Omental fat pad (tissue), 4 donors: ENCODE measurements at places on chromosomes 12 and 14.

- no peak for DNase-seq
These were observed 23.8 kb downstream of the ZNF891 start for GRCh38 chr12:133106253-133106652.

DNA sequence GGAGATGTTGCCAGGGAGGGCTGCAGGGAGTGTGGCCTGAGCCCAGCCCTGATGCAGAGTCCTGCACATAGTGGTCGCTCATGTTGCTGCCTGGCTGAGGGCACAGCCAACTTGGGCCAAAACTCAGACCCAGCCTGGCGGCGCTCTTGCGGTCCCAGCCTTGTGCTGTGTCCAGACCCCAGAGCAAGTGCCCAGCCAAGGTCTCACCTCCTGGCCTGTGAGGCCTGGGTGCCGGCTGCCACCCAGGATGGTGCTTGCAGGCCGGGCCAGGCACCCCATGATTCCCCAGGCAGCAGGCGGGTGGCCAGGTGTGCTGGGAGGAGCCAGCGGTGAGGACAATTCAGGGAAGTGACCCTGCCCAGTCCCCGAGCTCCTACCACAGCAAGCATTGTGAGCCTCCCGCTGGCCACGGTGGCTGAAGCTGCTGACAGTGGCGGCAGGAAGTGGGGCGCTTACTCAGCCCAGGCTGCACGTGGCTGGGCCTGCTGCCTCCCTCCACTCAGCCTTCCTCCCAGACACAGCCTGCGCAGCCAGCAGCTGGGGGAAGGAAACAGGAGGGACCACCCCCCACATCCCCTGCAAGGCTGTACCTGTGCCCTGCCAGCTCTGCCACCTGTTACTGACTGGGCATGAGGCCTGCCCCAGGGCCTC lies 17.7 kb upstream of the PGF start:
- DNase-seq: no peak

GRCh38 chr12:108826807-108827721 lies 30.3 kb downstream of the SSH1 start:
- DNase-seq: no peak

DNA sequence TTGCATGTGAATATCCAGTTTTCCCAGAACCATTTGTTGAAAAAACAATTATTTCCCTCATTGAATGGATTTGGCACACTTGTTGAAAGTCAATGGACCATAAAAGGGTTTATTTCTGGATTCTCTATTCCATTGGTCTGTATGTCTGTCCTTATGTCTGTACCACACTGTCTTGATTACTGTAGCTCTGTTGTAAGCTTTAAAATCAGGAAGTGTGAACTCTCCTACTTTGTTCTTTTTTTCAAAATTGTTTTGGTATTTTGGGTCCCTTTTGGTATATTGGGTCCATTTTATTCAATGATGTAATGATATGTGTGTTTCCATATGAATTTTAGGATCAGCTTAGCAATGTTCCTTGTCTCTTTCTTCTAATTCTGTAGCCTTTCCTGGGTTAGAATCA lies 64.8 kb downstream of the PPP2R5C start:
- no peak for DNase-seq

DNA sequence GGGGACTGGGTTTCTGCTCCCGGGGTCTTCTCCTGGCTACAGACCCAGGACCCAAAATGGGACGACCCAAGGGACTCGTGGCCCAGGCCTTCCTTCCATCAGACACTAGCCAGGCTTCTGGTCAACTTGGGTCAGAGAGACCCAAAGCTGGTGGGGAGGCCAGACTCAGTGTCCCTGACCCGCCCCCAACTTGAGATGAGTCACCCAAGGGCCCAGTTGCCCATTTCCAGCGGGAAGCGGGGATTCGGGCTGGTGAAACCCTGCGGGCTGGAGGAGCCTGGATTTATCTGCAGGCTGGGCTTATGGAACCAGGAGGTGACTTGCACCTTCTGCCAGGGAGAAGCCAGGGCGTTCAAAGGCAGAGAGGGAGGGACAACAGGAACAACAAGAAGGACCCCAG lies 81.5 kb downstream of the RFLNA start:
- no peak for DNase-seq

GRCh38 chr14:54189748-54190354 lies 207.0 kb upstream of the CDKN3 start:
- no peak for DNase-seq

GRCh38 chr12:104042580-104042979 lies 7.4 kb downstream of the GLT8D2 start:
- DNase-seq: no peak

GRCh38 chr12:122062832-122063693 lies 15.5 kb upstream of the MLXIP start:
- DNase-seq: no peak

DNA sequence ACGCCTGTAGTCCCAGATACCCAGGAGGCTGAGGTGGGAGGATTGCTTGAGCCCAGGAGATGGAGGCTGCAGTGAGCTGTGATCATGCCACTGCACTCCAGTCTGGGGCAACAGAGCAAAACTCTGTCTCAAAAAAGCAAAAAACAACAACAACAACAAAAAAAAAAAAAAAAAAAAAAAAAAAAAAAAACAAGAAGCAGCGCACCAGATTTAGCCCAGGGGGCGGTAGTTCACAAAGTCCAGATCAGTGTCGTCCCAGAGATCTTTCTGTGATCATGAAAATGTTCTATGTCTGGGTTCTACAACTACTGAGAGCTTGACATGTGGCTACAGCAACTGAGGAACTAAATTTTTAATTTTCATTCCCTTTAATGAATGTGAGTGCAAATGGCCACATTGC lies 27.4 kb downstream of the OAS2 start:
- DNase-seq: no peak

- DNase-seq: no peak
These were observed 134.7 kb upstream of the DCN start for GRCh38 chr12:91317306-91317705.

DNA sequence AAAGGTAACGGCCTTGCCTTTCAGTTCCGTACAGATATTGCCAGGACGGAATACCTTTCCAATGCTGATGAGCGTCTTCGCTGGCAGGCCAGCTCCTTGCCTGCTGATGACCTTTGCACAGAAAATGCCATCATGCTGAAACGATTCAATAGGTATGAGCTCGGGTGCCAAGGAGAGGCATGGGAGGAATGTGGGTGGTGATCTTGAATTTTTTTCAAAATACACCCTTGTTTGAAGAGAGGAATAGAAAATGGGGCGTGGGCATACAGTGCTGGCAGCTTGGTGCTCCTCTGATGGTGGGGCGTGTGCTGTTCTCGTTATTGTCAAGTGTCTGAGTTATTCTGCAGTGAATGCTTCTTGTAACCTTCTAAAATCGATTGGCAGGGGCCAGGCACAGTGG lies 52.5 kb downstream of the HSP90AA1 start:
- no peak for DNase-seq

DNA sequence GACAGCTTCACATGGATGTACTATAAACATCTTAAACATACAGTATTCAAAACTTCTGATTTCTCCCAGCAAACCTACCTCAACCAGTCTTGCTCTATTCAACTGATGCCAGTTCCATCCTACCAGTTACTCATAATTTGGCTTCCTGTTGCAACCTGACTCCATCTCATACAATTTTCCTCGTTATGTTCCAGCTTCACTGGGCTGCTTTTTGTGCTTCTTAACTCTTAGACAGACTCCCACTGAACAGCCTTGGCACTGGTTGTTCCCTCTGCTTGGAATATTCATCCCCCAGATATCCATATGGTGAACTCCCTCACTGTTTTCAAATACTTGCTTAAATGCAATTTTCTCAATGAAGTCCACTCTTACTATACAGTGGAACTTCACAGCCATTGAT lies 249.2 kb downstream of the AEBP2 start:
- DNase-seq: no peak

DNA sequence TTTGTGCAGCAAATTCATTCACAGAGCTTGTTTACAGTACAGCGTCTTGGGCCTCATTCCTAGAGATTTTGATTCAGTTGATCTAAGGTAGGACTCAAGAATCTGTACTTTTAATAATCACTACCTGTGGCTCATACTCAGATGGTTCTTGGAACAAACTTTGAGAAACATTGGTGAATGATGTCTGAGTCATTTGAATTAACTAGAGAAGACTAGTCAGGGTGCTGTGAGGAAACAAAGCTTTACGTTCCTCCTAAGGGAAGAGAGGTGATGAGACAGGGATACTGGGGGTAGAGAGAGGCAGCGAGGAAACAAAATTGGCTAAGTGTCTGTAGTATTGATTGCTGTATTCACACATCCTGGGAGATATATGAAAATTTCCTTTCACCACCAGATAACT lies 109.4 kb downstream of the SLC15A5 start:
- no peak for DNase-seq

- no peak for DNase-seq
These were observed 15.2 kb downstream of the RASSF3 start for GRCh38 chr12:64625243-64626077.

DNA sequence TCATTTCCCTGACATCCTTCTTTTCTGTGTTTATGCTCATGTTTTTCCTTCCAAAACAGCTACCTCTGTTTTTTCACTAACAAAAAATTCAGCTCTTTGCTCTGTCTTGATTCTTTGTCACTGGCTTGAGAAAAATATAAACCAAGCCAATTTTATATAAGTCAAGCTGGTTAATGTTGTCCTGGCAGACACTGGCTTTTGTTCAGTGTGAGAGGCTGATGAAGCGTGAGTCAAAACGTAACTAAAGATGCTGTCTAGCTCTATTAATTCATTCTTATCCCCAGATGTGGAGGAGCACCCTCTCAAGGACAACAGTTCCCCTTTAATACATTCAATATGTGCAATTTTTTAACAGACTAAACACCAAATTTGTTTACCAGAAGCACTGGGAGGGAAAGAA lies 15.8 kb downstream of the TSPAN8 start:
- no peak for DNase-seq

- no peak for DNase-seq
These were observed 256.1 kb downstream of the NAV3 start for GRCh38 chr12:78086553-78087362.

DNA sequence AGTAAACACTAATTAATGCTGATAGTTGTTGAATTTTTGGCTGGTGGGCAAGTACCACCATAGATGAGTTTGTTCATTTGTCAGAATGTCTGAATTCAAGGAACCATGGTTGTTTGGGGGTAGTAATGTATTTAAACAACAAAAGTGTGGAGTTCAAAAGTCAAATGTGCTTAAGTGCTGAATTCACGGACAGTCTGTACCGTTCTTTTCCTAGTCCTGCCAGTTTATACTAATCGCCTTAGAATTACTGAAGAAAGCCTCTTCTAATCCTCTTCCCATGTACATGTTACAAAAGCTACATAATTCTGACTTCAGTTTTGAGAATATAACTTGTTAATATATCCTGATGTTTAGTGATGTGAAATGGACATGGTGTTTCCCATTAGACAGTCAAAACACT lies 2.7 kb downstream of the NAA25 start:
- DNase-seq: no peak

DNA sequence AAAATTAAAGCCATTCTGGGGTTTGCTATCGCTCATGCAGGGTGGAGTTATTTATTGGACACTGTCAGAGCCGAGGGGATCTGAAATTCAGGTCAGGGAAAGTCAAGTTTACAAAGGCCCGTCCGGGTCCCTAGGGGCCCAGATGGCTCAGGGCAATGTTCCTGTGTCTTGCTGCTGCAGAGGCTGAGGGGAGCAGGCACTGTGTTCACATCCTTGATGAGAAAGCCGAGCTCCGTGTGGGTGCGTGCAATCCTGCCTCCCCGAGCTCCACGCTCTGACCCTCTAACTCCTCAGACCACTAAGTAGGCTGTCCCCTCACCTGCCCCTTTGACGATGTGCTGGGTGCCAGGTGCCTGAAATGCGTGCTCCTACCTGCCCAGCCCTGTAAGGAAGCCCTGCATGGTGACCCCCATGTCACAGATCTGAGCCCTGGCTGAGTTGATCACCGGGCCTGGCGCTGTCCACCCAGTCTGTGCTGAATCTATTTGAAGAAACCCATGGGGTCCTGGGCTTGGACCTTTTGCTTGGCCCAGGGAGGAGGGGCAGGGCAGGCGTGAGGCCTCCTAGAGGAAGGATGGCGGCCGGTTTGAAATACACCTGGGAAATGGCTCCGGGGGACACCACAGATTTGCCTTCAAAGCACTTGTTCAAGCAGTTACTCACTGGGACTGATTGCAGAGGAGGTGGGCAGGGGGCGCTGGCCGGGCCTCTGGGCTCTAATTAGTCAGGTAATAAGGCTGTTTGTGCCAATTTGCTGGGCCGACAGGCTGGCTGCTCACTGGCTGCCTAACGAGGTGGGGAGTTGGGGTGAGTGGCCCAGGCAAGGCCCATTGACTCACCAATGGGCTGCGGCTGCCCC lies 204.3 kb downstream of the KIF26A start:
- no peak for DNase-seq

- no peak for DNase-seq
These were observed 57.8 kb upstream of the FSCB start for GRCh38 chr14:44564908-44565307.

DNA sequence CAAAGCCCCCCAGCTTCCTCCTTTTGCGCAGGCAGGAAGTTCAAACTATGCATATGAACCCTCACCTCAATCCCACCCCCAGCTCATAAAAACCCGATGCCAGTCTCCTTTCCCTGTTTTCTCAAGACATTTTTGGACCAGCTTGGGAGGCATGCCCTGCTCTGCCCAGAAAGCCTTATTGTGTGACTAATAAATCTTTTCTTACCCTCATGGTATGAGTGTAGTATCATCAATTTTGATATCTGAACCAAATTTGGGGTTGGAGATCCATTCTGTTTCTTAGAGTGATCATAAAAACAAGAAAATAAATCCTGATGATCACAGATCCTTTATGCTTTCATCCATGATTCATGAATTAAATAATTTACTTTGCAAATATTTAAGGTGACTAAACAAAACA lies 128.5 kb downstream of the ALG10B start:
- no peak for DNase-seq

GRCh38 chr14:96582411-96582961 lies 80.3 kb downstream of the PAPOLA start:
- DNase-seq: no peak

GRCh38 chr12:51942501-51943000 lies 8.9 kb upstream of the ACVR1B start:
- DNase-seq: no peak

DNA sequence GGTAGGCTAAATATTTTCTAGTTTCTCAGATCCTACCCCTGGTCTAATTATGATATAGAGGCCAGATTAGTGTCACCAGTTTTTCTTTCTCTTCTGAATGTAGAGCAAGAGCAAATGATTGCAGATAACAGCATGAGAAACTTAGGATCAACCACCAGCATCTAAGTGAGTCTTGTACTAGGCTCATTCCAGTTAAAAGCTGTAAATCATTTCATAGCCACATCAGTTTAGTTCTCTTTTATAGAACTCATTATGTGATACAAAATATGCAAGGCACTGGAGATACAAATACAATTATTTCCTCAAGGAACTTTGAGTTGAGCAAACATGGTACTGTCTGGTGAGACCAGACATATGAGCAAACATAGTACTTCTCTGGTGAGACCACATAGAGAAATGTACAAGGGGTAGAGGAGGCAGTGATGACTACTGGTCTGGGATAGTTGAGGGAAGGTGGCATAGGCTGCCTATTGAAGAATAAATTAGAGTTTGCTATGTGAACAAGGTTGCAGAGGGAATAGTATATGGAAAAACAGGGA lies 59.5 kb downstream of the CRADD start:
- DNase-seq: no peak

GRCh38 chr12:1493781-1494565 lies 100.4 kb downstream of the FBXL14 start:
- DNase-seq: no peak

GRCh38 chr14:96482986-96483385 lies 19.2 kb upstream of the PAPOLA start:
- DNase-seq: no peak
